ENCODE measurements at places on chromosomes 3 and 15.

DNA sequence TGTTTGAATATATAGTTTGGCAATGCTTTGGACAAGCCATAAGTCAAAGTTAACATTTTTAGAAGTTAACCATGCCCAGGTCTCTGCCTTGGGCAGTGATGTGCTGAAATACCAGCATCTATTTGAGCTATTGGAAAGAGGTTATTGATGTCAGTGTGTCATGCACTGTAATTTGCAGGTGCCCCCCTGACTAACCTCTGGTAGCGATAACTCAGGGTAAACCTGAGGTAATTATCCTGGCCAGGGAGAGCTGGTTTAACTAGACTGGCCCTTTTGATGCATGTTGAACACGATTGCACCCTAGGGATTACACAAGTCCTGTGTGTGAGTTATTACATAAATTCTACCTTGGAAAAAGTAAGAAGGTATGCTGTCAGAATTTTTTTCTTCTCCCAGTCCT lies 455.8 kb upstream of the WNT5A start:
- no peak overlapping the region for H3K4me3 ChIP-seq
- no peaks in the 10 kb centered on the region for H3K36me3 ChIP-seq
- H3K27me3 ChIP-seq, result no peaks in the 10 kb centered on the region

- no peaks in the 10 kb centered on the region for H3K36me3 ChIP-seq
- no peak overlapping the region for H3K4me3 ChIP-seq
- no peak for DNase-seq
- no peaks in the 10 kb centered on the region for H3K4me1 ChIP-seq
- no peaks in the 10 kb centered on the region for H3K27me3 ChIP-seq
Measured at GRCh38 chr3:69115731-69116130, 6.7 kb downstream of the LMOD3 start.

- no peak overlapping the region for H3K27ac ChIP-seq
- no peak for DNase-seq
- H3K36me3 ChIP-seq, result no peaks in the 10 kb centered on the region
- peaks cover 2% of the 10 kb centered on the region for H3K27me3 ChIP-seq
Measured at GRCh38 chr15:86919581-86919980, 839.9 kb downstream of the AGBL1 start.

DNA sequence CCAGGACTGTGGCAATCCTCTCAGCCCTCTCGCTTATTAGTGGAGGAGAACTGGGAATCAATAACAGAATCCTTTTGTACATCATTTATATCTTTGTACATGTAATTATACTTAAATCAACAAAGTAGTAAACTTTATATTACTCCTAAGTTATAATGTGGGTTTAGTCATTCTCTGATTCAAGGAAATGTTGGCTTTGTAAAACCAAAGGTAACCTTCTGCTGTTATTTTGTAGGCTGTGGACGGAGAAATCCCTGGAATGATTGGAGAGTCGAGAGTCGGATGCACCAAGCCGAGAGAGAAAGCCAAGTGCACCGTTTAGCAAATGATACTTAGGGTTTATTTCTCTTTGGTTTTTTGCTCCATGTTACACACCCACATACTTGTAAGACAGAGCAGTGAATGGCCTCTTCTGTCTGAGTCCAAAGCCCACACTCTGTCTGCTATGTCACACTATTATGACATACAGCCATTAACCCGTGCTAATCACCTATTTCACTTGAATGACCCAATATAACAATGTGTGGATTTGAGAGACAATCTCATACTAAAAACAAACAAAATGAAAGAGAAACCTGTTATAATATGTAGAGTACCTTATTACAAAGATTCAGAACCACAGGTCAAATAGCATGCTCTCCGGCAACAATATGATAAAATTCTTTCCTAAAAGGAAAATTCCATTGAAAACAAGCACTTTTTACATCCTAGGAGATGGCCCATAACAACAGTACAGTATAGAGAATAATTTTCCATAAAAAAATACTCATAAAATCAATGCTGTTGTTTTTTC lies 72.2 kb downstream of the MECOM start:
- peak overlapping the region; percentile 51 for H3K27ac ChIP-seq
- peaks cover 11% of the 10 kb centered on the region for H3K4me1 ChIP-seq
- no peak overlapping the region for H3K4me3 ChIP-seq
- peak; percentile 83 for DNase-seq
- H3K36me3 ChIP-seq, result no peaks in the 10 kb centered on the region

GRCh38 chr15:27359586-27359985 lies 388.6 kb downstream of the GABRG3 start:
- H3K27me3 ChIP-seq, result peaks cover 7% of the 10 kb centered on the region
- H3K4me1 ChIP-seq, result no peaks in the 10 kb centered on the region

DNA sequence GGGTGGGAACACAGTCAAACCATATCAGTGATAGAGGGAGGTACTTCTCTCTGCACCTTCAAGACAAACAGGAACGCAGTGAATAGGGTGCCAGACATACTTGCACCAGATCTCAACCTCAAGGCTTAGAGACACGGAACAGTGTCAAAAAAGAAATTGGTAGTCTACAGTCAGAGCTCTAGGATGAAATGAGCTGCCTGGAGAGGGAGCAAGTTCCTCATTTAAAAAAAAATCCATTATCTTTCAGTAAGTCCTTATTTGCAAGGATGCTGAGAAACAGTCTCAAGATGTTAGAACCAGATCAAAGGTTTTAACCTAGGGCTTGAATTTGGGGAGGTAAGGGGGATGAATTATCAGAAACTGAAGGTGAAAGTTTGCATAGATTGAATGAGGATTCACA lies 20.2 kb upstream of the LMCD1 start:
- H3K4me1 ChIP-seq, result no peaks in the 10 kb centered on the region
- no peaks in the 10 kb centered on the region for H3K36me3 ChIP-seq
- no peak overlapping the region for H3K27ac ChIP-seq

DNA sequence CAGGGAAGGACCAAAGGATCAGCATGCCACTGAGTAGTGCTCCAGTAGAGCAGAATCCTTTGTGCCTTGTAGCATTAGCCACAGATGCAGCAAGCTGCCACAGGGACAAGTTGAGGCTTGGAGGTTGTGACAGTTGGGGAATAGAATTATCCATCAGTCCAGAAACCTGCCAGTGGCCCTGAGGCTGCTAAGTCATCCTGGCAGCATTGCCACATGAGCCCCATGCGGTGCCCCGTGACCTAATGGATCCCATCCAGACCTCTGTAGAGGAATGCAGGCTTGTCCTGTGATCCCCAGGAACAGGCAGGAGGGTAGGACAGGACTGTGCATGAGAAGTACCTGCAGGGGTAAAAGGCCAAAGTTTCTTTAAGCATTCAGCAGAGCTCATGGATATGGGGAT lies 51.7 kb downstream of the BOC start:
- H3K4me3 ChIP-seq, result no peak overlapping the region
- H3K4me1 ChIP-seq, result no peaks in the 10 kb centered on the region
- peaks cover 3% of the 10 kb centered on the region for H3K36me3 ChIP-seq
- DNase-seq, result no peak
- H3K27me3 ChIP-seq, result peaks cover 3% of the 10 kb centered on the region

- DNase-seq, result no peak
- H3K27ac ChIP-seq, result no peak overlapping the region
- H3K27me3 ChIP-seq, result no peaks in the 10 kb centered on the region
- H3K36me3 ChIP-seq, result no peaks in the 10 kb centered on the region
Measured at GRCh38 chr15:53875139-53875538, 103.1 kb upstream of the UNC13C start.

DNA sequence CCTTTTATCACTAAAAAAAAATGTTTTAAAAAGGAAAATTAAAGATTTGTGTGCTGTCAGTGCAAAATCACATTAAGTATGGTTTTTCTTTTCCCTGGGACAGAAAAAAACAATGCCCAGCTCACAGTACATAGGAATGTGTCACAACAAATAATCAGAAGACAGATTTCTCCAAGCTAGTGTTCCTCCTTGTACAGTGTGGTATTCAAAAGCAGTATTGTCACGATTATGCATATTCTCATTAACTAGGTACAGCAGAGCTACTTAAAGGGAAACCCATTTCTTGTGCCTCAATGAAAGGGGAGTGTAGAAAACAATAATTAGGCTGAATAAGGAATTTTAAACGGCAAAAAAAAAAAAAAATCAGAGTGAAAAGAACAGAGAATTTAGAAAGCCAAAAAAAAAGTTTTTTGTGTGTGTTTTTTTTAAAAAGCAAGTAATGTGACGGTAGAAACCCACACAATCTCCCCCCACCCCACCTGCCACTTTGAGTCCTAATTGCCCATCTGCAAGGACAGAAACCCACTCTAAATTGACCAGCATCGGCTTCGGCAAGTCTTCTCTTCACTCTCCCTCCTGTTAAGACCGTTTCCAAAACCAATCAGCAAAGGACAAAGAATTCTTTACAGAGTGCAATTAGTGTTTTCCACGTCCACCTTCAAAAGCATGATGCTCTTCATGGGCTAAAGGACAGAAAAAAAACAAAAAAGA lies 41.0 kb downstream of the EIF4E3 start:
- H3K27ac ChIP-seq, result no peak overlapping the region
- DNase-seq, result no peak
- H3K4me3 ChIP-seq, result no peak overlapping the region
- no peaks in the 10 kb centered on the region for H3K36me3 ChIP-seq

DNA sequence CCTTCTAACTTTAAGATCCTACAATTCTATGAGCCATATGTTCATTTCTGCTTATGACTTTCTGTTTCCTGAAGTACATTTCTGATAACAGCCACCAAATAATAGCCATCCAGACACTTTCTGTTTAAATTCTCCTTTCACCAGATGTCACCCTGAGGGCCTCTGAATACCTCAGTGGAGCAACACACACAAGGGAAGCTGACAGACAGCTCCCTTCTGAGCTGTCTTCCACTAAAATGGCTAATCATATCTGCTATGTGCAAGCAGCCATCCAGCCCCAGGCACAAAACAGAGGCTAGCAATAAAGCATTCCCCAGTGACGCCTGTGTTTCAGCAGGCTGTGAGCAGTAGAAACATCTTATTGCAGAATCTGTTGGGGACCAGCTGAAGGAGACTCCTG lies 666.6 kb upstream of the UBE2E2 start:
- H3K4me3 ChIP-seq, result no peak overlapping the region
- no peaks in the 10 kb centered on the region for H3K27me3 ChIP-seq
- H3K36me3 ChIP-seq, result no peaks in the 10 kb centered on the region
- no peaks in the 10 kb centered on the region for H3K4me1 ChIP-seq

DNA sequence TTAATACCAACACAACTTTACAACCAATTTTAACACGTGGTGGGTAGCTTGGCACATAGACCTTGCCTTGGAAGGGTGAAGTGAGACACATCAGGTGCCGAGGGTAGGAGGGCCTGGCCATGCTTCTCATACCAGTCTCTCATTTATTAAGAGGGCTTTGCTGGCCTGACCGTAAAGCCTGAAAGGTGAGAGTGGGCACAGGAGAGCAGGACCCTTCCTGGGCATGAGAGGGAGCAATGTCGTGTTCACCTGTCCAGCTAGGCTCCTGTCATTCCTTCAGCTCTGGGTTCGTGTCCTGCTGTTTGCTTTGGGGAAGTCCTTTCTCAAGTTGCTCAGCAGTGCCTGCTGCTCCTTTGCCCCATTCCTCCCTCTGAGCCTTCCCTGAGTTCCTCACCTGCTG lies 294.4 kb downstream of the EPHB1 start:
- H3K4me3 ChIP-seq, result no peak overlapping the region
- no peak for DNase-seq
- H3K36me3 ChIP-seq, result no peaks in the 10 kb centered on the region

DNA sequence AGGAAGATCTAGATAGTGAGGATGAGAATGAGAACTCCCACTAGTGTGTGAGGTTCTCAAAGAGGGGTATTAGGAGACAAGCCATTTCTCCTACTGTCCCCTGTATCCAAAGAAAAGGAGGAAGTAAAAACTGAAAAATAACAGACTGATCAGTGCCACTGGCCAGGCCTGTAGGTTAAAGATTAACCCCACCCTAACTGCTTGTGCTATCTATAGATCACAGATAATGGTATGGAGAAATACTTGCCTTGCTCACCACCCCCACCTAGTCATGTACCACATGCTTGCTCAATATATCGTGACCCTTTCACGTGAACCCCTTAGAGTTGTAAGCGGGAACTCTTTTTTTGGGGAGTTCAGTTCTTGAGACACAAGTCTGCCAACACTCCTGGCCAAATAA lies 519.7 kb upstream of the FRG2C start:
- peak; percentile 41 for DNase-seq
- H3K4me1 ChIP-seq, result peaks cover 6% of the 10 kb centered on the region
- no peak overlapping the region for H3K4me3 ChIP-seq
- H3K36me3 ChIP-seq, result no peaks in the 10 kb centered on the region
- H3K27me3 ChIP-seq, result no peaks in the 10 kb centered on the region

- DNase-seq, result no peak
- no peak overlapping the region for H3K4me3 ChIP-seq
- H3K27me3 ChIP-seq, result peaks cover 2% of the 10 kb centered on the region
Measured at GRCh38 chr3:33954956-33955355, 156.5 kb downstream of the PDCD6IP start.

- H3K4me3 ChIP-seq, result no peak overlapping the region
- no peaks in the 10 kb centered on the region for H3K27me3 ChIP-seq
- H3K36me3 ChIP-seq, result no peaks in the 10 kb centered on the region
- H3K27ac ChIP-seq, result no peak overlapping the region
Measured at GRCh38 chr3:151386056-151386455, 1.5 kb upstream of the P2RY12 start.

DNA sequence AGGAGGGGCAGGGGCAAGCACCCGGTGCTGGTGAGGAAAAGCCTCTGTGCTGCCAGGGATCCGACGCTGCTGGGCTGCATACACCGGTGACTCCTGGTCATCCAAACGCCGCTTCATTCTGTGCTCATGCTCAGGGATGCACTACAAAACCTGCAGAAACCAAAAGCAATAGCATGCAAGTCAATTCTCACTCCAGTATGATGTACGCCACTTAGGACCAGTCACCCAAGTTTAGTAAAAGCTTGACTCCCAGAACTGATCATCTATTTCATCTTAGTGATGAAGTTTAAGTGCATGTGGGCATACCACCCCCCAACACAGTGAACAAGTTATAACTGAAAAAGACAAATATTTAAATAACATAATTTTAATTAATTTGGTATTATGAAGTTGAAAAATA lies 21.2 kb downstream of the SIN3A start:
- H3K27me3 ChIP-seq, result no peaks in the 10 kb centered on the region
- H3K27ac ChIP-seq, result no peak overlapping the region
- DNase-seq, result no peak
- H3K36me3 ChIP-seq, result peaks cover 33% of the 10 kb centered on the region
- no peak overlapping the region for H3K4me3 ChIP-seq

DNA sequence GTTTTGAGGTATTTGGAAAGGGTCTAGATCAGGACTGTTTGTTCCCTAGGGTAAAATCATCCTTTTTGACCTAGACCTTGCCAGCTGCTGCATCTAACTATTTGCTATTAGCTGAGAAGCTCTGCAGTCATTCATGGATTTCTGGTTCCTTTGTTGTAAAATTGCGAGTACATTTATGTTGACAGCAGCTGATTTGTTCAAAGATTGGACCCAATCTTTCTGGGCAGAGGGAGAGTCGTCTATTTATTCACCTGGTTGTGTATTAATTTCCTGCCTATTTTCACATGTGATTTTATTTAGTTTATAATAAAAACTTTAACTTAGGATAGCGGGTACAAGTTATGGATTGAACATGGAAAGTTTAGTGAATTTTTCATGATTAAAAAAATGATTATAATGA lies 236.3 kb downstream of the CNTN4 start:
- H3K4me3 ChIP-seq, result no peak overlapping the region
- no peaks in the 10 kb centered on the region for H3K27me3 ChIP-seq
- H3K27ac ChIP-seq, result no peak overlapping the region
- no peak for DNase-seq
- no peaks in the 10 kb centered on the region for H3K4me1 ChIP-seq

- H3K27me3 ChIP-seq, result no peaks in the 10 kb centered on the region
- H3K36me3 ChIP-seq, result no peaks in the 10 kb centered on the region
- no peak overlapping the region for H3K4me3 ChIP-seq
- peak; percentile 28 for DNase-seq
- H3K27ac ChIP-seq, result no peak overlapping the region
Measured at GRCh38 chr15:57133127-57133968, 214.9 kb downstream of the TCF12 start.
